Neural progenitor cell (in vitro differentiated cells): ENCODE measurements at places on chromosomes 3 and 15. TPM values are rescaled to one million over a fixed set of nuclear protein-coding genes. Genes with fewer than 3 reads are reported as not detected.

DNA sequence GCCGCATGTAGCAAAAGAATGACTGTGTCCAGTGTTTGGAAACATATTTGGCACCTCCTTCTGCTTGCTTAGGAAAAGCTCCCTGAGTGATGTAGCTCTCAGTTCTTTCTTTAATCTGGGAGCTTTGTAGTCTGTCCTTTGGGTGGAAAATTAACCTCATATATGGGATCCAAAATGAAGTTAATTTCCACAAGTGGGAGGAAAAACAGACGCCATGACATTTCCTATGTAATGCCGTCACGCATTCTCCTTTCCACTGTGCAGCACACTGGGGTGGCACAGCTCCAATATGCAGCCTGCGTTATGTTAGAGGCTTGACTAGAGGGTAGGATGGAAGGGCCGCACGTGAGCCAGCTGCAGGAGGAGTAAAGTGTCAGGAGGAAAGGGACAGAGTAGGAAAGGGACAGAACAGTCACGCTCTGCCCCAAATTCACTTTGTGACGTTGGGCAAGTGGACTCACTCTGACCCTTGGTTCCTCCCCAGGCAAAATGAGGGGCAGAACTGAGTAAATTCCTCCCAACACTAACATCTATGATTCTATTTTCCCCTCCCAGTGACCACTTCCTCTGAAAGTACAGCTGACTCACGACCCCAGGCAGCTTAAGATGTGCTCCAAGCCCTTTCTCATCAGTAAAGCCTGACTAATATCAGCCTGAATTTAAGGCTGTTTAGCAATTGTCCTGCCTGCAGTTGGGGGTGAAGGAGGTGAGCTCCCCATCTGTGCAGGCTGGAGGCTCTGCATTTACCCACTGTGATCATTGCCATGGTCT is 176.5 kb upstream of the PFN2 start:
- DNase-seq, result no peak

- no peak for DNase-seq
These were observed 7.3 kb upstream of the LIPH start for GRCh38 chr3:185559706-185560090.

DNA sequence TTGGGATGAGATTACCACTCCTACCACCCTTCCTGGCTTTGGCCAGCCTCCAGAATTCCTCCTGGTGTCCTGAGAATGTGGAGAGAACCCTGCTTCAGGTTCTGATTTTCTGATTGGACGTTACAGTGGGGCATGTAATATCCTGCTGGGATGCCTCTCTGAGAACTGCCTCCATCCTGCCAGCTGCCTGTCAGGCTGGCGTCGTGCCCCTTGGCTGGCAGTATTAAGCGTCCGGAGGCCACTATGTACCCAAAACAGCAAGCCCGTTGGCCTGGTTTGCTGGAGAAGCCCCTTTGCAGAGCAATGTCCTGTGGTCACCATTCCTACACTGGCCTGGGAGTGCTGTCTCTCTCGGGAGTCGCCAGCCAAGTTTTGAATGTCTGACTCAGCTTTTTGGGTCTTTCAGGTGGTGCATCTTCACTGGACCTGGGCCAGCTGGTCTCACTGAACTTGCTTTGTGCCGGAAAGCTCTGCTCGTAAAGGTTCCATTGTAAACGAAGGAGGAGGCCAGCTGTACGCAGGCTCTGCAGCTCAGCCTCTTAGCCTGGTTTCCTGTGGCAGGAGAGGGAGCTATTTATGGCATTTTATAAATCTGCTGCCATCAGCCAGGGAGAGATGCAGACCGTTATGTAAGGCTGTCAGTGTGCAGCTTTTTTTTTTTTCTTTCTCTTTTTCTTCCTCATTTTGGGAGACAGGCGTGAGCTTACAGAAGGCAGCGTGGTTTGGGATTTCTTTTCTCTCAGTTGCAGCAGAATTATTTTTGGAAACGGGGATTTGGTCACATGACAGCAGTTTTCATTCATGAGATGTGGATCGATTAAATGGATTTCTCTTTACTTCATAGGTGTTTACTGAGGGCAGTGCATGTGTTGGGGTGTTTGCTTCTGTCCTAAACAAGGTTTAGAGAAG is 19.0 kb upstream of the TRAK1 start:
- peak; percentile 44 for DNase-seq

DNA sequence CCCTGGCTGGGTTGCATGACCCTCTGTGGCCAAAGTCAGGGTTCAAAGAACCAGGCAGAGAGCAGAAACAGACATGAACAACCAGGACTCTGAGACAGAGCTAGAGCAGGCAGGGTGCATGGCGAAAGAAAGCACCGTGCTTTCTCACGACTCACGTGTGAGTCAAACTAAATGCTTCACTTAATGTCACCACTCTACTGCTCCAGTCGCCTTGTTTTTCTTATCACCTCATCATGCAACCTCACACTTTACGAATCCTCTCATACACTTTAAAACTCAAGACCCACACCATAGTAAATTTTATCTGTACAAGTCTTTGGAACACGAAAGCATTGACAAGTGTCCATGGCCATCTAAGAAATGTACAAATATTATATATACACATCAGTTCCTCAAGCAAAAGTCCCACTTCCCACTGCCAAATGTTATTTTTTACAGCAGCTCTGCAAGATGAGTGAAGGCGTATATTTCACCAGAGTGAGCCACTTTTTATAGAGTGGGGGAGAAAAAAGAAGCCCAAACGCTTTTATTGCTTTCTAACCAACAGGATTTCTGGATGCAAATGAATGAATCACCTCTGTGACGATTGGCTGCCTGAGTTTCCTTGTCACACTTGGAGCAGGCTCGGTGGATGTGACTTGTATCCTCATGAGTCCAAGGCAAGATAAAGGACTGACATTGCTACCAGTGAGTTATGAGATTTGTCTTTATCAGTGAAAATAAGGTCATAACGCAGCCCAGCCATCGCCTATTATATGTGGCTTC is 16.0 kb upstream of the MEGF11 start:
- DNase-seq, result peak; percentile 38

- no peak for DNase-seq
These were observed 53.1 kb downstream of the SLC4A7 start for GRCh38 chr3:27431116-27431515.

GRCh38 chr3:177554895-177555759 is 357.8 kb upstream of the TBL1XR1 start:
- no peak for DNase-seq

Gene PCSK6
- total RNA-seq, result 1.9 and 2.2 TPM in 2 replicates

Gene DISP2
- total RNA-seq, result 0.06 TPM in 1 of 2 replicates, not detected in the other
